ENCODE measurements at places on chromosomes 3 and 15.

- H3K4me1 ChIP-seq: peaks cover 9% of the 10 kb centered on the region
- H3K27me3 ChIP-seq: no peaks in the 10 kb centered on the region
- no peak for DNase-seq
- no peaks in the 10 kb centered on the region for H3K36me3 ChIP-seq
- H3K4me3 ChIP-seq: no peak overlapping the region
These were observed 465.9 kb upstream of the DPPA4 start for GRCh38 chr3:109803274-109803673.

- H3K4me1 ChIP-seq: peaks cover 40% of the 10 kb centered on the region
- peak; percentile 75 for DNase-seq
- no peaks in the 10 kb centered on the region for H3K27me3 ChIP-seq
- peak overlapping the region; percentile 26 for H3K27ac ChIP-seq
- H3K4me3 ChIP-seq: no peak overlapping the region
- no peaks in the 10 kb centered on the region for H3K36me3 ChIP-seq
These were observed 963.4 kb downstream of the ROBO1 start for GRCh38 chr3:78804251-78805037.

- no peak for DNase-seq
- no peak overlapping the region for H3K4me3 ChIP-seq
- H3K27ac ChIP-seq: no peak overlapping the region
- H3K36me3 ChIP-seq: no peaks in the 10 kb centered on the region
These were observed 2.4 kb downstream of the CISH start for GRCh38 chr3:50609071-50609762.

- no peaks in the 10 kb centered on the region for H3K27me3 ChIP-seq
- DNase-seq: no peak
- H3K27ac ChIP-seq: no peak overlapping the region
- no peaks in the 10 kb centered on the region for H3K4me1 ChIP-seq
- H3K4me3 ChIP-seq: no peak overlapping the region
- H3K36me3 ChIP-seq: no peaks in the 10 kb centered on the region
These were observed 386.2 kb upstream of the ARHGEF26 start for GRCh38 chr3:153734777-153735551.

All from A673 (cell line).